Hepatocyte (in vitro differentiated cells): ENCODE measurements at places on chromosomes 4 and X. TPM values are rescaled to one million over a fixed set of nuclear protein-coding genes. Genes with fewer than 3 reads are reported as not detected.

Gene ZCCHC4
- total RNA-seq = 9.1 and 13.0 TPM in 2 replicates

Gene VEGFC
- 2.9 and 3.7 TPM in 2 replicates for total RNA-seq

Gene PLXNA3
- total RNA-seq = 10.6 and 14.1 TPM in 2 replicates

Gene TCEAL8
- total RNA-seq = 143 and 153 TPM in 2 replicates

Gene GRK4
- total RNA-seq = 4.9 and 5.4 TPM in 2 replicates

GRCh38 chr4:151604238-151604637 lies 156.6 kb downstream of the GATB start:
- DNase-seq = no peak
- H3K4me3 ChIP-seq = no peak overlapping the region
- no peaks in the 10 kb centered on the region for H3K4me1 ChIP-seq
- no peaks in the 10 kb centered on the region for H3K27me3 ChIP-seq
- H3K27ac ChIP-seq = no peak overlapping the region

DNA sequence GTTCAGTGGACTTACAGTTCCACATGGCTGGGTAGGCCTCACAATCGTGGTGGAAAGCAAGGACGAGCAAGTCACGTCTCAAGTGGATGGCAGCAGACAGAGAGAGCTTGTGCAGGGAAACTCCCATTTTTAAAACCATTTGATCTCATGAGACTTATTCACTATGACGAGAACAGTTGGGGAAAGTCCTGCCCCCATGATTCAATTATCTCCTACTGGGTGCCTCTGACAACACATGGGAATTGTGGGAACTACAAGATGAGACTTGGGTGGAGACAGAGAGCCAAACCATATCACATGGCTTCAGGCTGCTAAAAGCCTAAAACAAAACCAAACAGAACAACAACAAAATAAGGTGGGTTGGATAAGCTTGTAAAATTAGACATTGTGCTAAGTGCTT lies 194.4 kb upstream of the CPEB2 start:
- DNase-seq = no peak
- H3K36me3 ChIP-seq = no peaks in the 10 kb centered on the region
- H3K4me1 ChIP-seq = no peaks in the 10 kb centered on the region
- no peak overlapping the region for H3K27ac ChIP-seq
- no peak overlapping the region for H3K4me3 ChIP-seq

DNA sequence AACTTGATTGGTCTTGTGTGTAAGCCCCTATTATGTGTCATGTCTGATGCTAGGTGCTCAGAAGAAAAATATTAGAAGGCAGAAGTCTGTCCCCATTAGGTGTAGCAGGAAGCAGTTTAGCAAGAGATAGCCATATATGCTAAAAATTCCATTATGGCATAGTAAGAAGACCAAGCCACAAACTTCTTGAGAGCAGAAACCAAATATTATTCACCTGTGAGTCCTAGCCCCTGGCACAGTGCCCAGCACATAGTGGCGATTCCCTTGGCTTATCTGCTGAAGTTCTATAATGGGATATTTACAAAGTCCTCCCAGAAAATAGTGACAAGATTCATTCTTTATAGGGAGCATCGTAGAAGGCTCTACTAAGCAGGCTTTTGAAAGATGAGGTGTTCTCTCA lies 174.4 kb downstream of the RAB28 start:
- no peak for DNase-seq
- no peaks in the 10 kb centered on the region for H3K36me3 ChIP-seq
- H3K27ac ChIP-seq = no peak overlapping the region
- no peaks in the 10 kb centered on the region for H3K4me1 ChIP-seq
- no peak overlapping the region for H3K4me3 ChIP-seq
- H3K27me3 ChIP-seq = no peaks in the 10 kb centered on the region

DNA sequence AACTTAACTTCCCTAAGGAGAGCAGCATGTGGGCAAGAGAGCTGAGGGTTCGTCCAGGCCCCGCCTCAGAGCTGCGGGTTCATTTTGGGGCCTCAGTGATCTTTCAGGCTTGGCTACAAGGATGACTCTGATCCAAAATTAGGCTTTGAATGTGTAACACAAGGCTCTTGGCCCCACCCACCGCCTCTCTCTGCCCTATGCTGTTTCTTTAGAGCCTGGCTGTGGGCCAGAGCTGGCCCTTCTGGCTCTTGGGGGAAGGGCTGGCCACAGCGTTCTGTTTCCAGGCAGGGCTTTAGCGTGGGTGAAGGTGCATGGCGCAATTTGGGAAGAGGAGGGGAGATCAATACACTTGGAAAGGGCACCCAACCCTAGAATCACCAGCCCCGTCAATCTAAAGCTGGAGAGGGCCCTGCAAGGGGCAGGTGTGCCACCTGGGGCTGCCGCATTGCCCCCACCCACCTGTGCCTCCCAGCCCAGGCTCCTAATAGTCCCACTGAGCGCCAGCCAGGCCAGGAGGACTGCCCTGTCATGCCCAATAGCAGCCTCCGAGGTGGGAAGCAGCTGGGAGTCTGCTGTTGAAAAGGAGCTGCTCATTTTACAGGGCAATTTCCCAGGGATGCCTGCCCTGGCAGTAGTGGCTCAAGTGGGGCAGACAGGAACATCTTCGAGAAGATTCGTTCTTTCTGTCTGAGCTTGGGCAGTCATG lies 84.5 kb upstream of the MAML3 start:
- peak overlapping the region; percentile 87 for H3K27ac ChIP-seq
- H3K4me1 ChIP-seq = peaks cover 36% of the 10 kb centered on the region
- H3K27me3 ChIP-seq = no peaks in the 10 kb centered on the region
- H3K36me3 ChIP-seq = no peaks in the 10 kb centered on the region

DNA sequence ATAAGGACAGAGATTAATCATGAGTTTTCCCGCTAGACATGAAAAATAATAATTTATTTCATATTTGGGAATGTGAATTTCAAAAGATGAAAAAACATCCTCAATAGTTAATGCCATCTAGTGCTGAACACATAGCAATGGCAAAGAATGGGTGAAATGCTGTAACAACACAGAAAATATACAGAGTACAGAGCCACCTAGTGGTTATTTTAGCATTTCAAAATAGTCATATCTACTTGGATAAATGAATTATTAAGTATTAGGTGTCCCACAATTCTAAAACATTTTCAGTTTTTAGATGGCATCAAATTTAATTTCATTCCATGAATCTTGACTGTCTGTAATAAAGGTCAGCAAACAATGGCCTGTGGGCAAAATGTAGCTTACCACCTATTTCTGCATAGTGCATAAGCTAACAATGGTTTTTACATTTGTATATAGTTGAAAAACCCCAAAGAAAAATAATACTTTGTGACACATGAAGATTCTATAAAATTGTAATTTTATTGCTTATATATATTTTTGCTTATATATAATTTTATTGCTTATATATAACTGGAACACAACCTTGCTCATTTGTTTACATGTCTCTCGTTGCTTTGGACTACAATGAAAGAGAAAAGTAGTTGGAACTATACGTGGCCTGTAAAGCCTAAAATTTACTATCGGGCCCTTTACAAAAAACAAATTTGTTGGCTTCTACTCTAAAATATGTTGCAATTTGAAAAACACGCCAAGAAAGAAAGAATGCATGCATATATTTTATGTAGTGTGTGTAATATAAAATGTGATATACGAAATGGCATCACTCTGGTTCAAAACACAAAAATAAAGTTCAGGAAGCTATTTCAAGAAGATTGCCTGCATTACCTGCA lies 99.1 kb upstream of the FAM47C start:
- H3K27me3 ChIP-seq = no peaks in the 10 kb centered on the region
- no peaks in the 10 kb centered on the region for H3K36me3 ChIP-seq
- no peak overlapping the region for H3K27ac ChIP-seq
- H3K4me1 ChIP-seq = no peaks in the 10 kb centered on the region
- peak; percentile 60 for DNase-seq
- H3K4me3 ChIP-seq = no peak overlapping the region

DNA sequence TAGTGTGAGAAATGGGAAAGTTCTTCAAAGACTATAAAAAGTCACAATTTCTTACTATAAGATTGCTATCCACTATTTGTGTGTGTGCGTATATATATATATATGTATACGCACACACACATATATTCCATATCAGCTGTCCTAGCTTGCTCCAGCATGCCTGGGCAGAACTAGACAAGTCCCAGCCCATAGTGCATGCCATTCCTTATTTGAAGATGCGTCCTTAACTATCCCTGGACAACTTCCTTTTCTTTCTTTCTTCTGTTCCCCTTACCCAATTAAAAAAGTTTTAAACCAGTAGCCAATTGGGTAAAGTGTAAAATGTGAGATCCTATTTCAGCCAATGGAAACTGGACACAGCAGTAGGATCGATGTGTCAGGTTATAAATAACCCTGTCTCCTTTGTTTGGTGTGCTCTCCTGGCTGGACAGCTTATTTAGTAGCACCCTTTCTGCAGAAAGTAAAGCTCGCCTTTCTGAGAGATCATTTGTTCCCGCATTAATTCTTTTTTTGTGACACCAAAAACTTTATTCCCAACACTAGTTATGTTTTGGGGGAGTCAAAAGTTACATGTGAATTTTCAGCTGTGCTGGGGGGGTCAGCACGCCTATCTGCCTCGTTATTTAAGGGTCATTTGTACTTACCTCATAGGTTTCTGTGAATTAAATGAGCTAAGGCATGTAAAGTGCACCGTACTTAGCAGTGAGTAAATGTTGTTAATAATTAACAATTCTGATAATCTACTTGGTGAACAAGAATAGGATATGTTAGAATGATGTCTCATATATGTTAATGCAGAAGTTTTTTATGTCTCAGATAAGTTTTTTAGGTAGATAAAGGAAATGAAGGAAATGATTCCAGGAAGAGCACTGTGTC lies 40.9 kb downstream of the KDM6A start:
- peak overlapping the region; percentile 71 for H3K27ac ChIP-seq
- no peaks in the 10 kb centered on the region for H3K36me3 ChIP-seq
- H3K4me1 ChIP-seq = no peaks in the 10 kb centered on the region
- no peak overlapping the region for H3K4me3 ChIP-seq
- DNase-seq = no peak
